LHCN-M2 (cell line): ENCODE measurements at places on chromosomes 4 and X. TPM values are rescaled to one million over a fixed set of nuclear protein-coding genes. Genes with fewer than 3 reads are reported as not detected.
A peak's percentile ranks its signal among the peaks of the same experiment; 100 is the strongest.

MAOA gene
- 4.6 and 5.0 TPM in 2 replicates for total RNA-seq

- DNase-seq, result peak; percentile 84
These were observed at the start of gene ARSD for GRCh38 chrX:2928583-2929434. ARSD (minus strand) TSS chrX:2929339; CDS start chrX:2929275, 64 bp downstream.

- no peak for DNase-seq
These were observed 137.1 kb downstream of the PJA1 start for GRCh38 chrX:69028006-69028760.

- no peak for DNase-seq
These were observed 68.6 kb downstream of the ADGRG4 start for GRCh38 chrX:136369377-136369776.

GRCh38 chrX:148043271-148043855, 62.2 kb downstream of the FMR1NB start:
- peak; percentile 70 for DNase-seq

GRCh38 chrX:9829308-9830267, 43.4 kb downstream of the SHROOM2 start:
- DNase-seq, result peak; percentile 71

GPR34 gene
- not detected in 2 replicates for total RNA-seq

- DNase-seq, result no peak
These were observed 190.1 kb downstream of the STIM2 start for GRCh38 chr4:27050731-27051130.

ACOX3 gene
- total RNA-seq, result 24.2 and 27.3 TPM in 2 replicates

ZNF280C gene
- total RNA-seq, result 6.2 and 7.7 TPM in 2 replicates
